LoVo (cell line): ENCODE measurements at places on chromosomes 7 and 10.
A peak's percentile ranks its signal among the peaks of the same experiment; 100 is the strongest.

GRCh38 chr10:98453729-98454128, 7.0 kb upstream of the HPS1 start:
- no peak for DNase-seq

DNA sequence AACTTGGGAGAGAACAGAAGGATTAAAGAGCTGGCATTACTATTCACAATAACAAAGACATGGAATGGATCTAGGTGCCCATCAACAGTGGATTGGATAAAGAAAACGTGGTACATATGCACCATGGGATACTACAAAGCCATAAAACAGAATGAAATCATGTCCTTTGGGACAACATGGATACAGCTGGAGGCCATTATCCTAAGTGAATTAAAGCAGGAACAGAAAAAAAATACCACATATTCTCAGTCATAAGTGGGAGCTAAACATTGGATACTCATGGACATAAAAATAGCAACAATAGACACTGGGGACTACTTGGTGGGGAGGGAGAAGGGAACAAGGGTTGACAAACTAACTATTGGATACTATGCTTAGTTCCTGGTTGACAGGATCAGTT, 133.2 kb upstream of the ITGB1 start:
- DNase-seq, result no peak

- no peak for DNase-seq
Observed at GRCh38 chr10:32332299-32332750, 14.6 kb downstream of the EPC1 start.

DNA sequence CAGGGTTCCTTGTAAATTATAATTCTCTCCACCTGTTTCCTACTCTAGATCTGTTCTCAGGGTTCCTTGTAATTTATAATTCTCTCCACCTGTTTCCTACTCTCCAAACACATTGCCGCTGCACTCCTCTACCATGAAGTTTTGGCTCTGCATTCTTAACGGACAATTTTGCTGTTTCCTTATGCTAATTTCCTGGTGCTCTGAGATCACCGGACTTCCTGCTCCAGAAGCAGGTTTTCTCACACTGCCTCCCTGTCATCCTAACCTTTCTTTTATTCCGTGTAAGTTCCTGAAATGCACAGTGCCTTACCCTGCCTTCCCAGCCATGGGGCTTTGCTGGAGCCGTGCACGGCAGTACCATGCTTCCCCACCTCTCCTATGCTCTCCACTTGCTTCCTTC, 256.8 kb downstream of the PLXNA4 start:
- DNase-seq, result no peak

DNA sequence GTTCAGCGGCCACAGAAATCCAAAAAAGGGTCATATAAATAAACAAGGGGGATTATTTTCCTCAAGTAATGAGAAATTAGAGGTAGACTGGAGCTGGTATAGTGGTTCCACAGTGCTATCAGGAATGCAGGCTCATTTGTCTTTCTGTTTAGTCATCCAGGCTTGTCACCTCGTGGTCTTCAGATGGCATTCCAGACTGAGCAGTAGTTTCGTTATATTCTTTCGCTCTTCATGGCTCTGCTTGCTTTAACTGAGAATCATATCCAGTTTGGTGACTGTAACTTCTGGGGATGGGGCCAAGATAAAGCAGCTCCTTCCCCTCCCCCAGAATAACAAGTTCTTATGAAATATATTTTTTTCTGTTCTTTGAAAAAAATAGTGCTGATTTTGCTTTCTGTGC, 9.5 kb downstream of the ANKIB1 start:
- no peak for DNase-seq

- DNase-seq, result peak; percentile 40
Observed at GRCh38 chr10:18312374-18313139, 172.3 kb downstream of the CACNB2 start.

DNA sequence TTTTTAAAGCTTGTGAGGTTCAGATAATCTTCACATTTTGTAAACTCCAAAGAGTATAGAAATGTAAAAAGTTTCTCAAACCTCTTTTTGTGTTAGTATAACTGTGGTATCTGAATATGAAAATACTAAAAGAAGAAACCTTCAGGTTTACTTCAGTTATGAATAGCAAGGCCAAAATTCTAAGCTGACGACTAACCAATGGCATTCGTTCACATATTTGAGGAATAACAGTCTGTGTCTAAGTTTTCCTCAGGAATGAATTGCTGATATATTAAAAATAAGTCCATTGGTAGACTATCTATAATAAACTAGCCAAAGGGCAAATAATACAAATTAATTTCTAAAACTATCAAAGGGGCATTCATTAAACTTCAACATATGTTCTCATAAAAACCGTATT, 206.0 kb downstream of the CXCL12 start:
- no peak for DNase-seq
